ENCODE measurements at places on chromosomes 16 and 17. TPM values are rescaled to one million over a fixed set of nuclear protein-coding genes. Genes with fewer than 3 reads are reported as not detected.

Gene MAPT
- total RNA-seq = 1.3 TPM

Gene GLIS2
- total RNA-seq = 0.77 TPM

Gene USH1G
- total RNA-seq = not detected

Gene KCNH6
- not detected for total RNA-seq

Gene WFIKKN2
- total RNA-seq = not detected

Gene PDE6G
- total RNA-seq = 8.9 TPM

Gene DOC2A
- 1.8 TPM for total RNA-seq

Gene MRPL45
- 54.6 TPM for total RNA-seq

Gene APOH
- not detected for total RNA-seq

DNA sequence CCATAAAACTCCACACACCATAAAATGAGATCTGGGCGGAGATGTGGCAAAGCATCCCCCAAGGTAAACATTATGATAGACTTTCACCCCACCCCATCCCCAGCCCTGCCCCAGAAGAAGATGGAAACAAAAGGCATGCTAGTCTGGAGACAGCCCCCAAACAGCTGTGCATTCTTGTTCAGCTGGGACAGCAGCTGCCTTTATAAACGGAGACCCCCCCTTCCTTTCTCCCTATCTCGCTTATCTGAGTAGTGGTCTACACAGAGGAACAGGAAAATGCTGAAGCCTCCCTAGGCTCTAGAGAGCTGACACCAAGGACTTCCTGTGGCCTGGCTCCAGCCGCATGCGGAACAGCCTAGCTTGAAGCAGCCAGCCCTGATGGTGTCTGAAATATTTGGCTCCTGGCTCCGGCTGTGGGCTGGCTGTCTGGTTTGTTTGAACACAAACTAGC, 190.3 kb upstream of the ANKFN1 start:
- DNase-seq = no peak

DNA sequence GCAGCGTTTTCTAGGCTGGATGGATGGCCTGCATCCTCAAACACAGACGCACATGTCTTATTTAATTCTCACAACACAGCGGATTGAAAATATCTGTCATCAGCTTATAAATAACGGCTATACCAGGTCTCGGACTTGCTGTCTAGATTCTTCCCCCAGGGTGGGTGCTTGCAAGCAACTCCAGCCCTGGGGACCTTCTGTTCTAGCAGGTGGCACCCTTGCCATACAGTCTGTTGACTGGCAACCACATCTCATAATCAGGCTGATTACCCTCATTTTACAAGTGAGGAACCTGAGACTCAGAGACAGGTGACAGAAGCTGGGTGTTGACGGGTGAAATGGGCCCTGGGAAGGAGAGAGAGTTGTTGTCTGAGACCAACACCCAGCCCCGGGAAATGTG, 16.2 kb upstream of the SEZ6 start:
- DNase-seq = no peak

DNA sequence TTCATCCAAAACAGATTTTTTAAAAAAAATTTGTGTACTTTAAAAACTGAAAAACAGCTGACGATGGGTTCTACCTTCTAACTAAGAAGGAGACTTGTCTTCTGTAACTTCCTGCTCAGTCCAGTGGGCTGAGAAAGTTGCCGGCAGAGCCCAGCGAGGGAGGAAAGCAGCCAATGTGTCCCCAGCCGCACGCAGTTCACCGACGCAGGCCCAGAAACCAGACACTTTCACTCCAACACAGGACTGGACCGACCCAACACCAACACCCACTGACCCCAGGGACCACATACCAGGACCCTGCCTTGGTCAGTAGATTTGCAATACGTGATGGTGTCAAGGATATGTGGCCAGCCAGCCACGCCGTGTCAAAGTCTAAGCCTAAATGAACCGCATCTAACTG, 25.6 kb downstream of the TRAP1 start:
- no peak for DNase-seq

DNA sequence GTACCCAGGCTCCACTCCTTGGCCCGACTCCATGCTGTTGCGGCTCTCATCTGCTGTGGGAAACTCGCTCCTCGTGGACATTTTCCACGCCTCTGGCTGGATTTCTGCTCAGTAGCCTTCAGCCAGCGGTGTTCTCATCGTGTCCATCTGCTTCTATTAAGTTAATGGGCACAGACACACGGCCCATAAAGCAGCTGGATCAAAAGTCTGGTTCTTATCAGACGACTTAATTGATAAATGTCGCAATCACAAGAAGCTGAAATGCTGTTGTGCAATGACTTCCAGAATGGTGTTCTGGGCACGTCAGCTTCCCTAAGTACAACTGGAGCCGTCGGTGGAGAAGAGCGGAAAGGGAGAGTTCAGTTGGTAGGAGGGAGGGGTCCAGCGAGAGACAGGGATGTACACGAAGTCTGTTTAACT, 211.7 kb upstream of the CHMP6 start:
- no peak for DNase-seq

- no peak for DNase-seq
Observed at GRCh38 chr16:1643521-1643920, 31.4 kb downstream of the CRAMP1 start.

DNA sequence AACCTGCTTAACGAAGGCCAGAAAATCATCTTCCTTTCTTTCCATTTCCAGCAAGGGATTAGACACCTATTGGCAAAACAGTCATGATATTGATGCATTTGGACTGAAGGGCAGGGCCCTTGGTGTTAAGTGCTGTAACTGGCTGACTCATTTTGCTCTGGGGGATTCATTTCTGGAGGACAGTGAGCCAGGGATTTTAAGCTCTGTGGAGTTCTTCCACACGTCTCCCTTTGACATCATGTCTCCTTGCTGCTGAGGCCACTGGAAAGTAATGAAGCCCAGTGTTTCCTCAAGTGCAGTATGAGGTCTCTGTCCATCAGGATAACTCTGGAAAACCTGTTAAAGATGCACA, 42.2 kb downstream of the DNAH9 start:
- DNase-seq = no peak

DNA sequence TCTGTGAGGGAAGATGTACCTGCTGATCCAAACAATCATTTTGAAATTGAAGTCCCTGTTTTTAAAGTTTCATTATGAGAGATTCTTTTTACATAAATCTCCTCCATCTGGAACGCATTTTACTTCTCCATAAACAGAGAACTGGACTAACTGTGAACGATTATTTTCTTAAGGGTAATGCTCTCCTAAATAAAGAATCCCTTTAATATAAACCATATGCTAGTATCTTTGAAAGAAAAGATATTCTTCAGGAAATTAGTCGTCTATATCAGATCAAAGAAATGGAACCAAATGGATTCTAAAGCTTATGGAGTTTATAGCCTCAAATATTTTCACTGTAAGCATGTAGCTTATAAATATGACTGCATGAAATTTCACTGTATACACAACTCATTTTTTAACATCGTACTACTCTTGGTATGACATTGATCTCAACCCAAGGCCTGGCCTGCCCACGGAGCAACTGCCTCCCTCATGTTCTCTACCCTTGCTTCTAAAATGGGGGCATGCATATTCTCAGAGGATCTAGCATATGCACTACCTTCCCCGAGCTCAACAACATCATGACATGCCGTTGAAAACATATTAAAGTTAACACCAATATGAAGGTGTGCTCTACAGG, 66.4 kb downstream of the MYH10 start:
- no peak for DNase-seq

DNA sequence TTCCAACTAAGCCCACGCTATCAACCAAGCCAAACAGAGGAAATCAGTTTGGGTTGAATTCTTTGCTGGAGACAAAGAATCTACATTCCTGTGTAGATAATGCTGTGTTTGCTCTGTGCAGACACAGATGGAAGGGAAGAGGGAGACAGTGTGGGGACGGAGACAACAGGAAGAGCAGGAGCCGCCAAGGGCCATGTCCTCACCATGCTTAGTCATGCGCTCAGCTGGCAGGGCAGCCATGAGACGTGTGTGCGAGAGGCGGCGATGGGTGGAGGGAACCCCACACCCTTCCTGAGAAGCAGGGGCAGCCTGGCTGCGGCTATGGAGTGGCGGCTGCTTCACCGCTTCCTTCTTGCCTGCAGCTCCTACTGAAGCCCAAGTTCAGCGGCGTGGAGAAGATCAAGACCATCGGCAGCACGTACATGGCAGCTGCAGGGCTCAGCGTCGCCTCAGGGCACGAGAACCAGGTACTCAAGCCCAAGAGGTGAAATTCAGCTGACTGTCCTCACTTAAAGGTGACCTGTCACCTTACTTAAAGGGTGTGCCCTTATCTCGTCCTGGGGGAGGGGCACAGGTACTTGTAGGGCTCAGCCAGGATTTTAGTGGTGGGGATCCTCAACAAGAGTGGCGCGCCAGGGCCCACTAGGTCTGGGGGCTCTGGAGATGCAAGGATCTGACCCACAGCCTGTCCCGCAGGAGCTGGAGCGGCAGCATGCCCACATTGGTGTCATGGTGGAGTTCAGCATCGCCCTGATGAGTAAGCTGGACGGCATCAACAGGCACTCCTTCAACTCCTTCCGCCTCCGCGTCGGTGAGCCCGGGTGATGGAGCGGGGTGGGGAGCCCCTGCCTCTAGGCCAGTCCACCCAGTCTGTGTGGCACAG, 47.5 kb downstream of the ADCY7 start:
- DNase-seq = peak; percentile 66

- DNase-seq = no peak
Observed at GRCh38 chr16:13909872-13910303, 10.1 kb upstream of the ERCC4 start.

GRCh38 chr17:49971848-49972485, 3.0 kb downstream of the DLX4 start:
- DNase-seq = peak; percentile 44
